ENCODE measurements at places on chromosomes 6 and 20.

DNA sequence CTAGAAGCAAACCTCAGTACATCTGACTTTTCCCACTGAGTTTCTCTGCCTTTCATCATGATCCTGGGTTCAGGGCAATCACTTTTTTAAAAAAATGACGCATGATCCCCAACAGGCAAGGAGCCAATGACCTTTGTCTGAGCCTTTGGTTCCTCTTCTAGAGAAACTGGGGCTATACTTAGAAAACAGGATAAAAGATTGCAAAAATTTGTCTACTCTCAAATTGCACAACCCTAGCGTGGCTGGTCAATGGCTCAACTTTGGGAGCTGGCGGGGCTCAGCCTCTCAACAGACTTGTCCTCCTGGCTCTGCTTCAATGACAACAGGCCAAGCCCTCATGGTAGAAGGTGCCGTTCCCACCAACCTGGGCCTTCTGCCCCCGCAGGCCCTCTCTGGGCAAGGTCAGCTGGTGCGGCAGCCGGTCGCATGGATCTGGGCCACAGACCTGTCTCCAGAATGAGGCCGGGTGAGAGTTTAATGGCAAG lies 48.7 kb downstream of the PDYN start:
- DNase-seq, result no peak

DNA sequence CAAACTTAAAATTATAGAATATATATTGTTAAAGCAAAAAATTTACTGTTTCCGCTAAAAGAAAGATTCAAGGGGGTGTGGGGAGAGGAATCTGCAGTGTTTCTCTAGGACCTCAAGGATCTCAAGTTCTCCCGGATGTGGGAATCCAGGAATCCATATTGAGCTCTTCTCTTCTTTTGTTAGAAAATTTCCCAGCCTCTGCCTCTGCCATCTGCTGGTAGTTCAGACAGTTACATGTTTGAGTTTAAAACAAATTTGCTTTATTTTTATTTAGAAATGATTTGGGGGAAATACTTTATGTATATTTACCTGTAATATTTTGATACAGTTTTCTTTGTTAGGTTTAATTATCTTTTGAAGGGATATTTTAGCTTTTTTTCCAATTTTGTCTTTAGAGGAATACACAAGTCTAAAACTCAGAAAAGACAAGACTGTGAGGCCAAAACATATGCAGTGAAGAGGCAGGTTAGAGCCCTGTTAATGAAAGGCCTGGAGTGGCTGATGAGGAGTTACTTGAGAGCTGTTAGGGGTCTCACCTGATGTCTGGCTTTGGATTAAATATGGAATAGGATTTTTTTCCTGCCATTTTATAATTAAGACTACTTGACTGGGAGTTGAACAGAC lies 268.8 kb downstream of the ARID1B start:
- no peak for DNase-seq

GRCh38 chr20:745683-746301 lies 22.5 kb downstream of the SLC52A3 start:
- DNase-seq, result no peak

DNA sequence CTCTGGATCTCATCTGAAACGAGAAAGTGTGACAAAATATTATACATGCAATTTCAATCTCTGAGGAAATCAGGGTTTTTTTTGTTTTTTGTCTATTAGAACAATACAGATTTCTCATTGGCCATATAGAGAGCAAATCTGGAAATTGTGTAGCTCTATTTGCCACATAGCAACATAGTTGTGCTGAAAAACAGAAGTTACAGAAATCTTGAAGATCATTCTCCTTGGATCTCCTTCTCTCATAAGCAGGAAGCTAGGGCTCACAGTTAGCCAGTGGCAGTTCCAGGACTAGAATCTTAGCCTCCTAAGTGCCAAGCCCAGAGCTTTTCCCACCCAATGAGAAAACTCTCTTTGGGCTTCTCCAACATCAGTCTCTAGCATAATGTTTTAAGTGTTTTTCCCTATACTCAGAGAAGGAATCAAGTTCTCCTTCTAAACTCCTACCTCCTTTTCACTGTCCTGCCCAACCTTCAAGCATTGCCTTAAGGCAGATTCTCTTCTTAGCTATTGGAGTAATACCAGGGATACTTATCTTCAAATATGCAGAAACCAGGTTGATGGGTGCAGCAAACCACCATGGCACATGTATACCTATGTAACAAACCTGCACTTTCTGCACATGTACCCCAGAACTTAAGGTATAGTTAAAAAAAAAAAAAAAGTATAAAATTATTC lies 211.6 kb downstream of the ALDH8A1 start:
- no peak for DNase-seq

GRCh38 chr6:14873101-14873500 lies 372.8 kb upstream of the JARID2 start:
- DNase-seq, result no peak

GRCh38 chr6:12113190-12113577 lies 101.1 kb downstream of the HIVEP1 start:
- no peak for DNase-seq

DNA sequence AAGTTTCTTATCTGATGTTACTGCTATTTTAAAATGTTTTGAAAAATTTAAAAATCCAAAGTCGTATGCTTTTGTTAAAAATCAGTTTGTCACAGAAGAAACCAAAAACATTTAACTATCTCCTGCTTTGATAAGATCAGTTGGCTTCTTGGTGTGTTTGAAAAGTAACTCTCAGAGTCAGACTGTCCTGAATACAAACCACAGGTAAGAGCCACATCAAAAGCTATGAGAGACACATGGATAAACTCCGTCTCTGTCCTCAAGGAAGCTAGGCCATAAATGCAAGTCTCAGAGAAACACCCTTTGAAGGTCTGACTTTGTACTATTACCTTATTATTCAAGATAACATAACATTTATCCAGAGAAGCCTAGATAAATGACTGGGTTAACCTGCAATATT lies 7.7 kb downstream of the HBS1L start:
- no peak for DNase-seq

DNA sequence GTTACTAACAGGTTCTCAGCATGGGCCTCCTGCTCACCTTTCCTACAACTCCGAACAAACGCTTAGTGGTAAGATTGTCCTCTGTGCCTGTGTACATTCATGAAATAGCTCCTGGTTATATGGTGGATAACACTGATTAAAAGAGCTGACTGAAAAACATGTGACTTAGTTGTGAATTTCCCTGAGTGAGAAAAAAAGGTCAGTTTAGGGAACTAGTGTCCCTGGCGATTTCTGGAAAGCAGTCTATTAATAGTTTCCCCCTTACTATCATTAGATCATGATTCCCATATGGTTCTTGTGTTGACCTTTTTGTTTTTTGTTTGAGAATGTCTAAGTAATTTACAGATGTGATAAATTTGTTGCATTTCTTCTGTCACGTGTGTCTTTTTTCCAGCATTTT lies 15.6 kb downstream of the SNRPC start:
- DNase-seq, result no peak

GRCh38 chr6:146949425-146949824 lies 254.8 kb upstream of the STXBP5 start:
- no peak for DNase-seq

DNA sequence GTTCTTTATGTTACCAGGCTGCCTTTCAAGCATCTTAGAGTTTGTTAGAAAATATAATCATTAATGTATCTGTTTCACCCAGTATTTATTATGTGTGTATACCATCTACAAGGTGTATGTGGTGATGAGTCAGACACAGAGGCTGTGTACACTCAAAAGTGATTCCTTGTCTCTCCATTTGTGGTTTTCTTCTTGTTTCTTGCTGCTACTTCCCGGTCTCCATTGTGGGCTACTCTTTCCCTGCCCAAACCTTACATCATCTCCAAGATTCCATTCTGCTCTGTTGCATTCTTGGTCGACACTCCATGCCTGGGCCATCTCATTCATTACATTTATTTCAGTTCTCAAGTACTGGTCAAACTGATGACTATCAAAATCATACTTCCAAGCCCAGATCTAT lies 182.2 kb upstream of the STXBP5 start:
- no peak for DNase-seq

GRCh38 chr6:422433-423054 lies 31.0 kb downstream of the IRF4 start:
- no peak for DNase-seq

GRCh38 chr6:169388395-169389166 lies 134.9 kb upstream of the THBS2 start:
- DNase-seq, result no peak

DNA sequence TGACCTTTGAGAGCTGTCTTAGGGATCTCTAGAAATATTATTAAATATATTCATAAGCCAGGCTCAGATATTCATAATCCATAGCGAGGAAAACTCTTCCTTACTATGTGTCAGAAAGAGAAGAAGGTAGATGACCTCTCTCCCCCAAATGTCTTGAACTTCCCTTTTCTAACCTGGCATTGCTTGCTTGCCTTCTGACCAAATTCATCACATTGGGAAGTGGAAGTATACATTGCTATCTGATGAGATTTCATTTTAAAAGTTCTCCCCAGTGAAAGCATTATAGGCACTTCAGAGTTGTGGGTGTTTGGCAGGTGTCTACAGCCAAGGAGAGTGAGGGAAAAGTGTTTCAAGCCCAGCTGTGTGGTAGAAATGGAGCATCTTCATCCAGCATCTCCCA lies 197.3 kb downstream of the ZFAND3 start:
- no peak for DNase-seq

DNA sequence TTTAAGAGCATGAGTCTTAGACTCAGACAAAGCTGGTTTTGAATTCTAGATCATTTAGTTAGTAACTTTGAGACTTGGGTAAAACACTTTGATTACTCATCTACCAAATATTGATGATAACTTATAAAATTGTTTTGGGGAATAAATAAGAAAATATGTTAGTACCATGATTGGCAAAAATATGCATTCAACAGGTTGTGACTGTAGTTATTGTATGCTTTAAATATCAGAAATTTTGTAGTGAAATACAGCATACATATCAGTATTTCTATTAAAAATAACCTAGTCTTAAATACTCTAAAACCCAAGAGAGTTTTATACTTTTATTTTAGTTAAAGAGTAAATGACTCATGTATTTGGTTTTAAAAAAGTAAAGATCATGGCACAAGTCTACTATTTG lies 68.7 kb downstream of the ENPP1 start:
- no peak for DNase-seq

DNA sequence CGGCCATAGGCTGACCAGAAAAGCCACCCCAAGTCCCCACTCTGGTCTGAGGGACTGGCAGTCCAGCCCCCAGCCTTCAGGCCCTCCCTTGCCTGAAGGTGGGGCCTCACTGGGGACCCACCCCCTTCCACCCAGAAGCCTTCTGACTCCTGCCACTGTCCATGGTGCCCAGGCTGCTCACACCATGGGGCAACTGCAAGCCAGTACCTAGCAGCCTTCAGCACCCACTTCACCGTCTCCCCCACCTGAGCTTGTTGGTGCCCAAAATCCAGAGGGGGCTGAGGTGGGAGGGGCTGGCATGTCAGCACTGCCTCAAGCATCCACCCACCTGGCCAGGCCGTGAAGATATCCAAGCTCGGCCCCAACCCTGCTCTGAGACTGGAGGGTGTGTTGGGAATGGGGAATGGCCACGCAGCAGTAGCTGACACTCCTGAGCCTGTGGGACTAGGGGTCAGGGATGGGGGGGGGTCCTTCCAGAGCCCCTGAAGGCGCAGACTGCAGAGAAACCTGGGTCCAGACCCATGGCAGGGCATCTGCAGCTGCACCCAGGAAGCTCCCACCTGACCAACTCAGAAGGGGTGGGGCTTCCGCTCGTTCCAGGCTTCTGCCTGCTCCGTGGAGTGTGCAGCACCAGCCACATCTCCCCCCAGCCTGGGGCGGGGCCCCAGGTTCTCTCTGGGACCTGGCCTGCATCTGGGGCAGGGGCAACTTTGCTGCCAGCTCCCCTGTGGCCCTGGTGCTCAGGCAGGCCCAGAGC lies 942.1 kb upstream of the EPHA7 start:
- no peak for DNase-seq

DNA sequence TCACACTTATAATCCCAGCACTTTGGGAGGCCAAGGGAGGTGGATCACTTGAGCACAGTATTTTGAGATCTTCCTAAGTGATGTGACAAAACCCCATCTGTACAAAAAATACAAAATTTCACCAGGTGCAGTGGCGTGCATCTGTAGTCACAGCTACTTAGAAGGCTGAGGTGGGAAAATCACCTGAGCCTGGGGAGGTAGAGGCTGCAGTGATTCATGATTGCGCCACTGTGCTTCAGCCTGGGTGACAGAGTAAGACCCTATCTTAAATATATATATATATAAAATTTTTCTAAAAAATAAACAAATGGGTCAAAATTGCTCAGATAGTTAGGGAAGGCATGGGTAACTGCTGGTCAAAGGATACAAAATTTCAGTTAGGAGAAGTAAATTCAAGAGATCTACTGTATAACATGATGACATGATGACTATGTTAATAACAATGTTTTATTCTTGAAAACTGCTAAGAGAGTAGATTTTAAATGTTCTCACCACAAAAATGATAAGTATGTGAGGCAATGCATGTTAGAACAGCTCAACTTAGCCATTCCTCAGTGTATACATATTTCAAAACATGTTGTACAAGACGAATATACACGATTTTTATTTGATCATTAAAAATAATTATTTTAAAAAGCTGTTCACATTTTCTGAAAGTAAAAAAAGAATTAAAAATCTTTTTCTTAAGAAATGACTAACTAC lies 24.4 kb downstream of the TBC1D32 start:
- no peak for DNase-seq

DNA sequence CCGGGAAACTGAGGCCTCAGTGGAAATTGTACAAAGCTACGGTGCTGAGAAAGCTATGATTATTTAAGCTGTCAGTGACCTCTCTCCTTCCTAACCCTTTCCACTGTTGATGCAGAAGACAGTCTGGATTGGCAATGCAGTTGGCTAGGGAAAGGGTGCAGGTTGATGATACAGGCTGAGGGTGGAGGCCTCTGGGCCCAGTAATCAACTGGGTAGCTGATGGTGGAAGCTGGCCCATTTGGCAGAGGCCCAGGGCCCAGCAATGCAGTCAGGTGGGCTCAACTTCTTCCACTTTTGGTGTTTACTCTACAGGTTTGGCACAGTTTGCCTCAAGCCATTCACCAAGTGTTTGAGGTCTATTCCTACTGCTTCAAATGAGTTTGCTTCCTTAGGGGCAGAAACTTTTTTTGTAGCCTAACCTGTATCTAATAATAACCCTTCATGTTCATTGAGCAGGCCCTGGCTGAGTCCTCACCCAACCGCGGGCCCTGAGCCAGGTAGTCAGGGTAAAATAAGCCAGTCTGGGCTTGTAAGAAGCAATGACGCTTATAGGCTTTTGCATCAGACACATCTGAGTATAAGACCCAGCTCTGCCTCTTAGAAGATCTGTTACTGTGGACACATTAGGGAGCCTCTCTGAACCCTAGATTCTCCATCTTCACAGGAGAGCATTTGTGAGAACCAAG lies 12.1 kb downstream of the BCL2L1 start:
- no peak for DNase-seq

DNA sequence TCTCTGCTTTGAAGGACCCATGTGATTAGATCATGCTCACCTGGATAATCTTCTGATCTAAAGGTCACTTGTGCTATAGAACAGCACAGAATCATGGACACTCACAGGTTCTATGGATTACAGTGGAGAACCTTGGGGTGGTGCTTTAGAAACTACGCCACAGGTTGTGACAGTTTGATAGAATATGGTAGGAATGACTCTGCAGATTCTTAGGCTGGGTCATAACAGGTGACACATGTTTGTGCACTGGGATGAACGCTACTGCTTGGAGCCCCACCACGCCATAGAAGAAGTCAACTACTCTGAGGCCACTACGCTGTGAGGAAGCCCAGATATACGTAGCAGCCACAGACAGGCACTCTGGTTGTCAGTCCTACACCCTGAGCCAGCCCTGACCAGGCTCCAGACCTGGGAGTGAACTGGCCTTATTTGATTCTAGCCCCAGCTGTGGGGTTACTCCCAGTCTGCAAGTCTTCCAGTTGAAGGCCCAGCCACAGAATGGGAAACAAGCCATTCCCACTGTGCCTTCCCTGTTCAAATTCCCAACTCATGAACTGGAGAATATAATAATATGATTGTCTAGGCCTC lies 99.0 kb upstream of the SLC24A3 start:
- DNase-seq, result no peak

All from effector CD4-positive, alpha-beta T cell (primary cell).